ENCODE measurements at places on chromosomes 13 and 19. TPM values are rescaled to one million over a fixed set of nuclear protein-coding genes. Genes with fewer than 3 reads are reported as not detected.

ZNF155 gene
- 4.7 TPM for total RNA-seq

C1QTNF9 gene
- not detected for total RNA-seq

PAK4 gene
- 19.4 TPM for total RNA-seq

COLGALT1 gene
- total RNA-seq, result 77.0 TPM

LIG1 gene
- 119 TPM for total RNA-seq

PSG3 gene
- total RNA-seq, result not detected

ZNF69 gene
- 1.1 TPM for total RNA-seq

DNA sequence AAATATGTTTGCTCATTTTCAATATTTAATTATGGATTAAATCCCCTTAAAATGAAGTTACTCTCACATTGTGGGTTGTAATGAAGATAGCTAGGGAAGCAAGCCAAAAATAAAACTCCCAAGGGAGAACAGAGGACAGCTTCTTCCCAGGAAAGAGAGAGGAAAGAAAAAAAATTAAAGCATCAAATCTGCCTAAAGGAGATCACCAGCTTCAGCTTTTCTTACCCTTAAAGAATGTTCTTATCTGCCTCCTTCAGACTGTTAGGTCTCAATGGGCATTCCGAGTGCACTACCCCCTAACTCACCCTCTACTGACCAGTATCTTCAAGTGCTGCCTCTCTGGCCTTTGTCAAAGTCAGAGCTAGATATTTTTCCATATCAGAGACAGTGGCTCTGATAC, 55.2 kb downstream of the XPO4 start:
- no peak for DNase-seq

GRCh38 chr19:19050104-19050503, 13.7 kb upstream of the SLC25A42 start:
- DNase-seq, result no peak

DNA sequence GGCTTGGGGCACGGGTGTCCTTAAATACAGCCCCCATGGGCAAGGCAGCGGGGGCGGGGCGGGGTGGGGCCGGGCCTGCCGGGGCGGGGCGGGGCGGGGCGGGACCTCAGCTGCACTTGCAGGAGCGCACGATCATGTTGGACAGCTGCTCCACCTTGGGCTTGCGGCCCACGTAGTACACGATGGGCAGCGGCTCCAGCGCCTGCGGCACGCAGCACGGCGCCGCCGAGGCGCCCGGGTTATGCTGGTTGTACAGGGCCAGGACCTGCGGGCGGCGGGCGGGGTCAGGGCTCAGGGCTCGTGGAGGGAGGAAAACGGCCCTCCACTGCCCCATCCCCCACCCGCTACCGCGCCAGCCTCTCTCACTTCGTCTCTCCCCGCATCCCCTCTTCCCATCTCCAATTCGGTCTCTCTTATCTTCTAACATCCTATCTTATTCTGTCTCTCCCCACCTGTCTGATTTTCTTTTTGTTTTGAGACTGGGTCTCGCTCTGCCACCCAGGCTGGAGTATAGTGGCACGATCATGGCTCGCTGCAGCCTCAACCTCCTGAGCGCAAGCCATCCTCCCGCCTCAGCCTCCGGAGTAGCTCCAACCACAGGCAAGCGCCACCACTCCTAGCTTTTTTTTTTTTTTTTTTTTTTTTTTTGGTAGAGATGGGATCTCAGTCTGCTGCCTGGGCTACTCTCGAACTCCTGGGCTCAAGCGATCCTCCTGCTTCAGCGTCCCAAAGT, 21.1 kb downstream of the CCDC97 start:
- no peak for DNase-seq

GRCh38 chr19:49423985-49424303, 703 bp upstream of the PTH2 start:
- no peak for DNase-seq

DNA sequence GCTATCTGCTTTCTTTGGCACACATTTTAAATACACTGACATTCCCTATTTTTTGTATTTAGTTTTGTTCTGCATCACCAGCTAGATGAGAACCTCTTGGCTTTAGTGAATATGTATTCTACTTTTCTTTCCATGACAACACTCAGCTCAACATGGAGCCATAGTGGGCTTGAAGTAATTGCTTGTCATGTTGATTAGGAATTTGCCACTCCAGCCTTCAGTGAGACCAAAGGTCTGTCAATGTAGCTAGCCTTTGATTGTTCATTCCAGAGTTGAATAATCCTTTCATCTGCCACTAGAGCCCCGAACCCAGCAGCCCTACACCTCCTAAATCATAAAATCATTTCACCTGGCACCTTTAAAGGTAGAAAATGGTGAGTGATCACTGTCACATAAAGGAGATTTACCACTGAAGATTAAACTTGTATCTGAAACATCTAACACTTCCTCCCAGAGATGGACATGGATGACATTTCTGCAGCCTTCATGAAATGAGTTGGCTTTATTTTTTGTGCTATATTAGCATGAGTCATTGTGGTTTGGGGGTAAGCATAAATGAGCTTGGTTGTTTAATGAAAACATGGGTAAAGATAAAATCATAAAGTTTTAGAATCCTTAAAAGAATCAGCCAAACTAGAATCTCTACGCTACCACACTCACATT, 29.2 kb upstream of the GARRE1 start:
- DNase-seq, result no peak

GRCh38 chr13:27359199-27359821, 65.1 kb upstream of the GTF3A start:
- peak; percentile 35 for DNase-seq

- peak; percentile 34 for DNase-seq
Measured at GRCh38 chr19:41426952-41427646, at the start of gene B3GNT8. B3GNT8 (minus strand) TSS chr19:41427374; CDS start chr19:41426778, 596 bp downstream.

DNA sequence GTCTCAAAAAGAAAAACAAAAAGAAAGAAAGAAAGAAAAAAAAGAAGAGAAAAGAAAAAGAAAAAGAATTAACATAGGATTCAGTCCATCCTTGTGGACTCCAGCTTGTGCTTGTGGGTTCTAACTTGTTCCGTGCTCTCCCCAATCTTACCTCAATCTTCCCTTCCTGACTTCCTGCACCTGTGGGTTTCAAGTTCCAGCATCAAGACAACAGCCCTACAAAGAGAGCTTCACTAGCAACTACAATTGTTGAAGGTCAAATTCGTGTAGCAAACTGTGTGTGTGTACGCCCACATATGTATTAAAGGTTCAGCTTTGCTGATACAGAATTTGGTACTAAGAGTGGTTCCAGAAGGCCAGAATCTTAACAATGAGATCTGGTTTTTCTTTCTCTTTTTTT, 25.3 kb downstream of the FXYD5 start:
- no peak for DNase-seq

DNA sequence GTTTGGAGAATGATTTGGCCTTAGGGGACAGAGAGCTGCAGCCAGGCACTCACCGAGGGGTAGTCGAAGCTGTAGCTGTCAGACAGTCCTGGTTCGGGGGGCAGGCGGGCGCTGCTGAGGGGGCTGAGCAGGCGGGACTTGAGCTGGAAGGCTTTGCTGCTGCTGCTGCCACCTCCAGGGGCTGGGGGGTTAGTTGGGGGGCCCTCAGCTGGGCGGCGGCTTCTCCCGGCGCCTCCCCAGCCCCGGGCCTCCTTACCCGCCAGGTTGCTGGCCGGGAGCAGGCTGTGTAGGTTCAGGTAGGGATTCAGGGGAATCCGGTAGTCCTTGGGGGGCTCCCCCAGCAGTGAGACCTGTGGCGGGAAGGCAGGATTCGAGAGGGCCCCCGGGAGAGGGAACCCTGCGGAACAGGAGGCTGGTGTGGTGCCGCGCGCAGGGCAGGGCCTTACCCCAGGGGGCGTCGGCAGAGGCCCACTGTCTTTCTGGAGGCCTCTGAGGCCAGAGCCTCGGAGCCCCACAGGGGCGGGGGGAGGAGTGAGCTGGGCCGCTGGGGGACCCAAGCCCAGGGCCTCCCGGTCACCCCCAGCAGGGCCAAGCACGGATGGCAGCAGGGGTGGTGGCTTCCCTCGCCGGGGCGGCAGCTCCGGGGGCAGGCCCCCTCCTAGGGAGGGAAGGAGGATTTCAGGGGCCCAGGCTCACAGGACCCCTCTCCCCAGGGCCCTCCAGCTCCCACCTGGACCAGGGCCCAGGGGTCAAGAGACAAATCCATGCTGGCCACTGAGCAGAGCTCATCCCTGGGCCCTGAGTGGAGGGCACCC, 5.0 kb upstream of the FDX2 start:
- DNase-seq, result no peak

DNA sequence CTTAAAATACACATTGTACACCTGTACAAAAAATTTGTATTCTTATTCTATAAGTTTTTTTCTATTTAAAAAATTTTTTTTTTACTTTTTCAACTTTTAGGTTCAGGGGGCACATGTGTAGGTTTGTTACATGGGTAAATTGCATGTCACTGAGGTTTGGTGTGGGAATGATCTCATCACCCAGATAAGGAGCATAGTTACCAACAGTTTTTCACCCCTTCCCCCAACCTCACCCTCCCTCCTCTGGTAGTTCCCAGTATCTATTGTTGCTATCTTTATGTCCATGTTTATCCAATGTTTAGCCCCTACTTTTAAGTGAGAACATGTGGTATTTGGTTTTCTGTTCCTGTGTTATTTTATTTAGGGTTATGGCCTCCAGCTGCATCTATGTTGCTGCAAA, 89.9 kb downstream of the CDK8 start:
- DNase-seq, result no peak

DNA sequence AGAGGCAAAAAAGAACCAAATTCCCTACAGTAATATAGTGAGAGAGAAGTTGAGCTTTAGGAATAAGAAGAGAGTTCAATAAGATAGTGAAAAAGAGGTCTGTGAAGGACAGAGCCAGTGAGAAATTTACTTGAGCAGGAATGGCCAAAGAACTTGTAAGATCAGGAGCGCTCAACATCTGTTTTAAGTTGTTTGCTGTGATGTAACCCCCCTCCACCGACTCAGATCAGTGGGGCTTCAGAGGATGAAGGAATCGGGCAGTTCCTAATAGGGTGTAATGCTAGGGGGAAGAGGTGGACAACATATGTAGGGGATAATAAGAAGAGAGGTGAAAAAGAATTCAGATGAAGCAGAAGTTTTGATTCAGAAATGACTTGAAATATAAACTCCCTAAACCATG, 85.3 kb upstream of the FNDC3A start:
- DNase-seq, result no peak

DNA sequence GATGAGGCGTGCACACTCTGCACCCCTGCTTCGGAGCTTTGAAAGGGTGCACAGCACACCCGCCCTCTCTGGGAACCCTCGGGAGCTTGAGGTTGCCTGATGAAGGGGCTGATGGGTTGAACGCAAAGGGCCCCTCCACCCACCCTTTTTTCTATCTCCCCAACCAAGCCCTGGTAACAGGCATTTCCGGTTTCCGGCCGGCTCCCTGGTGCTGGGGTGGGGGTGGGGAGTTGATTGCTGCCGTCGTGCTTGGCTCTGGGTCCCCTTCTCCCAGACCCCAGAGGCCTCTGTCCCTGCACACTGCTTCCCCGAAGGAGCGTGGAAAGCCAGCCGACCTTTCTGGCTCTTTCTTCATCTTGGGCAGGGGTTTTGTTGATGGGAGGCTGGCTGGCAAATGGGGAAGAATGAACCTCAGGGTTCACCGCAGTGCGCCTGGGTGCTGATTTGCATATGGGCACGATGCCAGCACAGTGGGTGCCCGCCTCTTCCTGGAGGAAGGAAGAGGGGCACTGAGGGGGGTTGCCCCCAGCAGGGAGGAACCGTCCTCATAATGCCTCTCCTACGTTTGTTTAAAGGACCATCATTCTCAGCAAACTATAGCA, 29.1 kb downstream of the VAV1 start:
- DNase-seq, result peak; percentile 75

GRCh38 chr19:58296104-58296503, 9.1 kb upstream of the ERVK3-1 start:
- no peak for DNase-seq

All from activated T-helper 2 cell treated with anti-CD3 and anti-CD28 coated beads, Interferon-gamma antibody, Interleukin-2, Interleukin-4, amounts not matched to agents 10 μg/mL and 5 μg/mL and 100 μg/mL, durations not matched to agents 14 hours and 24 hours and 36 hours (primary cell).